ENCODE measurements at places on chromosomes 5 and 9.

DNA sequence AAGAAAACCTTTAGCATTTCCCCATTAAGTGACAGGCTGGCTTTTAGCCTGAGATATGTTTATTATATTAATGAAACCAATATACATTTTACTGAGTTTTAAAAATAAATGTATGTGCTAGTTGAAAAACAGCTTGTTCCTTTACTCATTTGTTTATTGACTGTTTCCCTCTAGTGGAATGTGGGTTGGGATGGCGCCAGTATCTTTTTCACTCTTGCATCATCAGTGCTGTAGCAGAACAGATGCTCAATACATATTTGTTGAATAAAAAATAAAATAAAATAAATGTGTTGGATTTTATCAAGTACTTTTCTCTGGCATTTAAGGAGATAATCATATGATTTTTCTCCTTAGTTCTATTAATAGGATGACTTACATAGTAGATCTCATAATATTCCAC is 43.0 kb downstream of the FSTL4 start:
- DNase-seq: no peak

DNA sequence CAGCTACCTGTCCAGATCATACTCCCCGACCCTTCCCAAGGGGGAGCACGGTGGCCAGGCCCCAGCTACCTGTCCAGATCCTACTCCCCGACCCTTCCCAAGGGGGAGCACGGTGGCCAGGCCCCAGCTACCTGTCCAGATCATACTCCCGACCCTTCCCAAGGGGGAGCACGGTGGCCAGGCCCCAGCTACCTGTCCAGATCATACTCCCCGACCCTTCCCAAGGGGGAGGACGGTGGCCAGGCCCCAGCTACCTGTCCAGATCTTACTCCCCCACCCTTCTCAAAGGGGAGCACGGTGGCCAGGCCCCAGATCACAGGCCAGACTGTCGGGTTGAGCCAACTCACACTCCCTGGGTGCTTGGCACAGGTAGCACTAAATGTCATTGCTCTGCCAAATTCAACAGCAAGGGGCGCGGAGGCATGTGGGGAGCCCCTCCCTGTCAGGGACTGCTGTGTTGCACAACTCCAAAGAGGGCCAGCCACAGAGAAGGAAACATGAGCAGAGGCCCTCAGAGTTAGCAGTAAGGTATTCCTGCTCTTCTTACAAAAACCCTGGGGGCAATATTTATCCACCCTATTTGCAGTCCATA is 136.9 kb downstream of the OLFM1 start:
- no peak for DNase-seq

DNA sequence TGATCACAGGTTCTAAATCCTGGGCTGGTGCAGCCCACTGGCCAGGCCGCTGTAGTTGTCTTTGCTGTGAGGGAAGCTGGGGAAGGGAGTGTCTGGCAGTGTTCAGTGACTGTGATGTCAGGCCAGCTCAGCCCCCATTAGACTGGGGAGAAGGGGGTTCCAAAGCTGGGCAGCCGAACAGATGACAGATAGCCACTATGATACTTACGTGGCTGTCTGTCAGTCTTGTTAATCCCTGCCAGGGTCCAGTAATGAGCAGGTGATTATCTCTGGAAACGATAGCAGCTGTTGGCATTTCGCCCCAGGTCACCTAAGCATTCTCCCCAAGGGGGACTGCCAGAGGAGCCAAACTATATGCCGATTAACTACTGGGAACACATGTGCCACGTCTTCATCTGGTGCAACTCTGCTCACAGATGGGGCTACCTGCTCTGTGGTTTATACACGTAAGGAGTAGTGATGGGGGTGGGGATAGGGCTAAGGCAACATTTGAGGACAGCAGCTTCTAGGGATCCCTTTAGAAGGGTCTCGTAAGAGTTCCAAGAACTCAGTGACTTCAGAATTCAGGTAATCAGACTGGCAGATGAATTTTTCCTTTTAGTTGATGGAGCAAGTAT is 396.3 kb downstream of the KDM4C start:
- no peak for DNase-seq

DNA sequence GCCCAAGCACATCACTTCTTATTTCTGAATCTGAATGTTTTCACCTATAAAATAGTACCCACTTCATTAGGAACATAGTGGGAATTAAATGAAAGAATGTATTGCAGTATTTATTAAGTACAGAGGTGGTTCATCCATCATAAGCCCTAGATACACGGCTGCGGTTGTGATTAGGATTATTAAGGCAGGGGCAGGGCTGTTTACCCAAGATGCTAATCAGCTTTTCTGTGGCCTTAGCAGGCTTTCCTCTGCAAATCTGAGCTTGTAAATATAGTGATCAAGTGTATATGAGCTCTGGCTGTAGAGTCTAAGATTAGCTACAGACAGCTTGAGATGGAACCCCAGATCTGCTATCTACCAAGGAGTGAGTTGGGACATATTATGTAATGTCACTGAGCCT is 124.1 kb upstream of the ADRA1B start:
- no peak for DNase-seq

DNA sequence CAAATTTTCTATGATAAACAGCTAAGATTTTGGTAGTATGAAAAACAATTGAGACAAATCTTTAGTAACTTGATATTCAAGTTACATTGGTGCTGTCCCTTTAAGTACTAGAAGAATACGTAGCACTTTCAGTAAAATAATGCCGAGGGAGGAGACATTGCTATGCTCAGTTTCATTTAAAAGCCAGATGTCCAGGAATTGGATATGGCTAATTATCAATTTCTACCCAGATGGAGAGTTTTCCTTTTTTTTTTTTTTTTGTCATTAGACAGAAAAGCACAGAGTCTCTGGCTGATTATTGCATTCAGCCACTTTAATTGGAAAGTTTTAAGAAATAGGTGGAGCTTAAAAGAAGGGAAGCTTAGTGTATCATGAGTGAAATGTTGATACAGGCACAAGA is 40.4 kb upstream of the APC start:
- DNase-seq: no peak

DNA sequence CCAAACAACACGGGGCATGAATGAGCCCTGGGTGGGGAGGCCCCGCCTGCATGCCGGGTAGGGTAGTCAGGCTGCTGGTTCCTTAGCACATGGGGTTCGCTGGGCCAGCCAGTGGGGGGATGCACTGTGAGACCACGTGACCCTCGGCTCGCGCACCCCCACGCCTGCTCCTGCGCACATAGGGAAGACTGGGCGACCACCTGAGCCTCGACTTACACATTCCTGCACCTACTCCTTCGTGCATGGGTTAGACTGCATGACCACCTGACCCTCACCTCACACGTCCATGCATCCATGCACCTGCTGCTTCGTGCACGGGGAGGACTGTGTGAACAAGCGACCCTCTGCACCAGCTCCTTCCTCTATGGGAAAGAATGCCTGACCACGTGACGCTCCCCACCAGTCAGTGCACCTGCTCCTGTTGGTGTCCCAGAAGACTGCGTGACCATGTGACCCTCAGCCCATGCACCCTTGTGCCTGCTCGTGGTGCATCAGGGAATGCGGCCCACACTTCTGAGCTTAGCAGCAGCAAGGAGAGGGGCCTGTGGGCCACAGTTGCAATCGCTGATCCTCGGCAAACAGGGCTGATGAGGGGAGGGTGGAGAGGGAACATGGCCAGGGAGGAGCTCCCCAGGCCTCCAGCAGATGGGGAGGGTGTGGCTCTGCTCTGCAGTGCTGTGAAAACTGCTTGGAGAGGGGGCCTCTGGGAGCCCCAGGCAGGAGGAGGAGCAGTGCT is 18.1 kb downstream of the LPCAT1 start:
- DNase-seq: no peak

GRCh38 chr5:135393691-135394090 is 5.3 kb downstream of the MACROH2A1 start:
- no peak for DNase-seq

DNA sequence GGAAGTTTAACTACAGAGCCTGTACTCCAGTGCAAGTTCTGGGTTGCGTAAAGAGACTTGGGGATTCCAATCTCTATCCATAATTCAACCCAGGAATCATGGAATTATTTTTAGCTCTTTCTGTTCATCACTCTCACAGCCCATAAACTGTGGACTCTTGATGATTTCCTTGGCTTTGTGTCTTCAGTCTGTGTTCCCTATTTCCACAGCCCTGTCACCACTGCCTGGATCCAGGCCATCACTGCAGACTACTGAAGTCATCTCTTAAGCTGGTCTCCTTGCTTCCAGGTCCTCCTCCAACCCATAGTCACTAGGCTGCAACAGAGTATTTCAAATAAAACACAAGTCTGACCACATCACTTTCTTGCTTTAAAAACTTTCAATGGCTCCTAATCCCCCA is 211.7 kb downstream of the PLK2 start:
- DNase-seq: no peak

GRCh38 chr5:52481201-52481600 is 306.5 kb upstream of the ITGA1 start:
- no peak for DNase-seq

DNA sequence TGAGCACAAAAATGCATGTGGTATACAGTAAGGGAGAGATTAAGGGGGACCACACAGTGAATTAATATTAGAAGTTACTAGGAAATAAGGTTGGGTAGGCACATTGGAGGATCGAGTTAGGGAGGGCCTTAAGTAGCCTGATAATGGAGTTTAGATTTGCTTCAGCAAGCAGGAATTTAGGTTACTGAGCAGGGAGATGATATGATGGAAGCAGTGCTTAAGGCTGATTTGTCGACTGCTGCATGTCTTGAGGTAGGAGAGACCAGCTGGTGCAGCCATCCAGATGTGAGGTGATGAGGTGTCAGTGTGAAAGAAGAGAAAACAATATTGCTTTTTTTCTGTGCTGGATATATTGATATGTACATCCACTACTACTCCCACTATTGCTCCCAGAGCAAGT is 55.2 kb upstream of the ACTBL2 start:
- no peak for DNase-seq

- no peak for DNase-seq
Measured at GRCh38 chr5:149961957-149962409, 1.4 kb downstream of the SLC26A2 start.

DNA sequence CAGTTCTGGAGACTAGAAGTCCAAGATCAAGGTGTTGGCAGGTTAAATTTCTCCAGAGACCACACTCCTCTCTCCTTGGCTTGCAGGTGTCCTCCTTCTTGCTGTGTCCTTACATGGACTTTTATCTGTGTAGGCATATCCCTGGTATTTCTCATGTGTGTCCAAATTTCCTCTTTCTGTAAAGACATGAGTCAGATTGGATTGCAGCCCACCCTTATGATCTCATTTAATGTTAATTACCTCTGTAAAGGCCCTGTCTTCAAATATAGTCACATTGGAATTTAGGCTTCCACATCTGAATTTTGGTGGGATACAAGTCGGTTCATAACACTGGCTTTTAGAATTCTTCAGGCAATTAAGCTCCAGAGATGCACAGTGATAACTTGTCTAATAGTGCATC is 322.2 kb upstream of the GRIA1 start:
- no peak for DNase-seq

DNA sequence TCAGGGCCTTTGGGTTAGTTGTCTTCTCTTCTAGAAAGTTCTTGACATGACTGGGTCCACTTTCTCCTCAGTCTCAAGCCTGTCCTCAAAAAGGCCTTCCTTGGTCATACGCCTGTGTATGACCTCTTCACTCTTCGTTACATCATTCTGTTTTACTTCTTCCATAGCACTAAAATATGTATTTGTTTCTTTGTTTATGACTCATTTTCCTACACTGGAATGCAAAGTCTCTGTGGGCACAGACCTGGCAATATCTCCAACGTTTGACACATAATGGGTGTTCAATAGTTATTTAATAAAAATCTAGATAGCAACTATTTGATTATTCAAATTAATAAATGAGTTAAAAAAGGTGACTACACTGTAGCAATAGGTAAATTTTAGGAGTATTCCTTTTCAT is 85.1 kb downstream of the YIPF5 start:
- no peak for DNase-seq

DNA sequence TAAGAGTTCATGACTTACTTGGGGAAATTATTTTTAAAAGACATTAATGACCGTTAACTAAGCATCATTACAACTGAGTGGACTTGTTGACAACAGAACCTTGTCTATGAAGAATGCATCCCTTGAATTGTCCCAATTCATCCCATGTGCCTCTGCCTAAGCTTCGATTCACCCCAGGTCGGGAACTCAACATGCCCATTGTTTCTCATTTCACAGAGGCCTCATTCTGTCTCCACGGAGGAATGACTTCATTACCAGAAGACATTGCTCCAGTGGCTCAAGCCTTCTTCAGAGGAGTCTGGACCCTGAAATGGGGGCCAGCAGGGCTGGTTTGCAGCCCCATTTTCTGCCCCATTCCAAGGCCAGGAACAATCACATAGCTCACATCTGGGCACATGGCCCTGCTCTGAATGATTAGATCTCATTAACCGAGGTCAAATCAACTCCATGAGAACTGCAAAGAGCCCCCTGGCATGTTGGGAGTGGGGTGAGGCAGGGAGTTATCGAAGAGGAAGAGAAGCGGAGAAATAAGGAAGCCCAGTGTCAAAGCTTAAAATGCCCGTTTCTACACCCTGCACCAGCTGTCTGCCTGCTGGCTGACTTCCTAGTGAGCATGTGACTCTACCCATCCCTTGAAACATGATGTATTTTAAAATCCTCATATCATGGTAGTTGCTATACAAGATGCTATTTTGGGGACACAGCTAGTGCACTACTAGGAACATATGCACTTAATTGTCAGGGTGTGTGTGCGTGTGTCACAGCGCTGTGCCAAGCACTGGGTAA is 137.3 kb downstream of the LHFPL2 start:
- DNase-seq: no peak

- no peak for DNase-seq
Measured at GRCh38 chr9:108759399-108759798, 96.4 kb downstream of the ACTL7B start.

GRCh38 chr5:32507738-32508434 is 63.3 kb upstream of the ZFR start:
- no peak for DNase-seq

GRCh38 chr5:10352430-10353240 is 860 bp upstream of the MARCHF6 start:
- DNase-seq: no peak

GRCh38 chr5:169301986-169302385 is 1.0 kb upstream of the SLIT3 start:
- DNase-seq: no peak

GRCh38 chr5:15474143-15474719 is 25.7 kb upstream of the FBXL7 start:
- no peak for DNase-seq

DNA sequence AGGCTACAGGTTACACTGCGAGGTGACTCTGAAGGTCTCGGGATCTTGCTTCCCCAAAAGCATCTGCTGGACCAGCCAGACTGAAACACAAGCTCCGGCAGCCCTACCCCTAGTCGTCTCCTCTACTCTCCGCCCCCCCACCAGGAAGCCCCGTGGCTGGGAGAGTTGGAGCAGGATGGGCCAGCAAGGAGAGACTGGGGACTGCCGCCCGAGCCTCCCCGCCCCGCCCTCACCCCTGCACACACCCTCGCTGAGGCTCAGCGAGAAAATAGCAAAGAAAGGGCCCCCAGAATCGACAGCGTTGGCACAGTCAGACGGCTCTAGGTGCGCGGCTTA is 1.3 kb downstream of the TRIM7 start:
- no peak for DNase-seq

DNA sequence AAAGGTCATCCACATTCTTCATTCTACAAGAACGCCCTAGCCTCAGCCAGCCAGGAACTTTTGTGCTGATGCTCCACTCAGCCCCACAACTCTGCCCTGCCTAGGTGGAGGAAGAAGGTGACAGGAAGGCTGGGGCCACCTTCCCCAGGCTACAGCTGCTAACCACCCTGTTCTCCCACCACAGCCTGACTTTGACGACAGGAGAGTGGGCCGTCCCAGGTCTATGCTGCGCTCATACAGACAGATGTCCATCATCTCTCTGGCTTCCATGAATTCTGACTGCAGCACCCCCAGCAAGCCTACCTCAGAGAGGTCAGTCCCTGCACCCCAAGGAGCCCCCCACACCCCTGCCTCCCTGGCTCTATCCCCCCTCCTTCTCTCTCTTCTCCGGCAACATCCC is 28.2 kb upstream of the FOXI1 start:
- DNase-seq: no peak
